ENCODE measurements at places on chromosomes 16 and 17.

DNA sequence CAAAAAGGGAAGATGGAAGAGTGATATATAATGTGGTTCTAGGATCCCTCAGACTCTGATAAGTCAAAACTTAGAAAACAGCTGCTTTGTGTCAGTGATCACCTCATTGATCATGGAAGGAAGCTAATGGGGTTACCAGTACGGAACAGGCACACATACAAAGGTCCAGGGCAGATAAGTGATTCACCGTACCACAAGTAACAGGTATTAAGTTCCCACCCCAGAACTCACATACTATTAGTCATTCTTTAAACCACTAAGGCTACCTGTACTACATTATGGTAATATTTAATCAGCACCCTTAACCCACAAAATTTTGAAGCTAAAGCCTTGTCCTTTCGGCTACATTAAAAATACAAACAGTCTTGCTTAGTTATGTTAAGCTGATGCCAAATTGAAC lies 17.4 kb downstream of the RNF43 start:
- no peak for DNase-seq

DNA sequence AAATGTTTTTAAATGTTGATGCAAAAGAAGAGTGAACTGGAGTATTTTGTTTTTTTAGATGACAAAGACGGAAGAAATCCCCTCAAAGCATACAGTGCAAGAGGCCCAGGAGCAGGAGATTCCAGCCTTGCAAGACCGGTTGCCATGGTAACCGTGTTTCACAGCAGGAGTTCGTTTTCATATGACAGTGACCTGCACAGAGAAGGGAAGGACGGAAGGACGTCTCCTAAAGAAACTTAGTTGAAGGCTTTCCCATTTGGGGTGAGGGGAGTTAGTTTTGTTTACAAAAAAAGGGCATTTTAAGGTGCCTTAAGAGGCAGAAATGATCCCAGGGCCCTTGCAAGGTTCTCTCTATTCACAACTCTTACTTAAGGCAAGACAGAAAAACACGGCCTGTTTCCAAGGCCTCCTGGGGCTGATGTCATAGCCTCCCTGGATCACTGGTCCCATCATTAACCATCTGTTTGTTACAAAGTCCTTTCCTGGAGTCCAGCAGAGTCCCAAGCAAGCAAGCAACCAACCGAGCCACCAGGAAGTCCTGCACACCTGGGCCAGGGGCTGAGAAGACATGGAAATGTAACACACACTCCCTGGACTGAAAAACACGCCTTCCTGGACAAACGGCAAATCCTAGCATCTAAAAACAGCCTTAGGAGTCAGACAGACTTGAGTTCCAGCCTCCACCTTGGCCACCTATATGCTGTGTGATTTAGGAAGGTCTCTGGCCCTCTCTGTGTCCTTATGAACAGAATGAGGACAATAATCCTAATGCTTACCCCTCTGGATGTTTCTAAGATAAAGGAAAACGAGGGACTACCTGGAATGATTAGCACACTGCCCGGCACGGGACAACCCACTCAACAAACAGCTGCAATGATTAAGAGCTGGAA lies 30.3 kb upstream of the RPH3AL start:
- DNase-seq: peak; percentile 82

DNA sequence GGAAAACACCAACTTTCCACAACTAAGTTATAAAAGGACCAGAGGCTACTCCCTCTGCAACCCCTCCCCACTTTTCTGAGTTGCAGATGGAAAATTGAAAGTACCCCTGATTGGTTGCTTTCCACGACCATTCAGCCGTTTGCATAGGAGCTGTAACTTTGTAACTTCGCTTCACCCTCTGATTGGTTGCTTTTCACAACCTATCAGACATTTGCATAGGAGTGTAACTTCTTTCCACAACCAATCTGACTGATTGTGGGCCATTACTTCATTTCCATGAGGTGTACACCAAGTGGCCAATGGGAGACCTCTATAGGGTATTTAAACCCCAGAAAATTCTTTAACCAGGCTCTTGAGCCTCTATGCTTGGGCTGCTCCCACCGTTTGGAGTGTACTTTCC lies 644.1 kb downstream of the WWOX start:
- no peak for DNase-seq

- DNase-seq: no peak
Measured at GRCh38 chr17:58388302-58389190, 28.8 kb downstream of the RNF43 start.

GRCh38 chr16:62720651-62721050 lies 684.4 kb upstream of the CDH8 start:
- DNase-seq: no peak

- no peak for DNase-seq
Measured at GRCh38 chr17:66970140-66970539, 5.6 kb downstream of the CACNG4 start.

- no peak for DNase-seq
Measured at GRCh38 chr16:66462912-66463311, 35.8 kb downstream of the BEAN1 start.

- DNase-seq: no peak
Measured at GRCh38 chr16:74521691-74522090, 85.2 kb downstream of the GLG1 start.
